ENCODE measurements at places on chromosomes 12 and 14. TPM values are rescaled to one million over a fixed set of nuclear protein-coding genes. Genes with fewer than 3 reads are reported as not detected.

DNA sequence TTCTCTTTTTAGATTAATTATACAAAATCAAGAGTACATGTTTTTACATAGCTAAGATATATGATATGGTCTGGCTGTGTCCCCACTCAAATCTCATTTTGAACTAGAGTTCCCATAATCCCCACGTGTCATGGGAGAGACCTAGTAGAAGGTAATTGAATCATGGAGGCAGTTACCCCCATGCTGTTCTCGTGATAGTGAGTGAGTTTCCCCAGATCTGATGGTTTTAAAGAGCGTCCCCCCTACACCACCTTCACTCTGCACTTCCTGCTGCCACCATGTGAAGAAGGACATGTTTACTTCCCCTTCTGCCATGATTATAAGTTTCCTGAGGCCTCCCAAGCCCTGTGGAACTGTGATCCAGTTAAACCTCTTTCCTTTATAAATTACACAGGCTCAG lies 21.4 kb upstream of the DRAM1 start:
- no peak for DNase-seq

DNA sequence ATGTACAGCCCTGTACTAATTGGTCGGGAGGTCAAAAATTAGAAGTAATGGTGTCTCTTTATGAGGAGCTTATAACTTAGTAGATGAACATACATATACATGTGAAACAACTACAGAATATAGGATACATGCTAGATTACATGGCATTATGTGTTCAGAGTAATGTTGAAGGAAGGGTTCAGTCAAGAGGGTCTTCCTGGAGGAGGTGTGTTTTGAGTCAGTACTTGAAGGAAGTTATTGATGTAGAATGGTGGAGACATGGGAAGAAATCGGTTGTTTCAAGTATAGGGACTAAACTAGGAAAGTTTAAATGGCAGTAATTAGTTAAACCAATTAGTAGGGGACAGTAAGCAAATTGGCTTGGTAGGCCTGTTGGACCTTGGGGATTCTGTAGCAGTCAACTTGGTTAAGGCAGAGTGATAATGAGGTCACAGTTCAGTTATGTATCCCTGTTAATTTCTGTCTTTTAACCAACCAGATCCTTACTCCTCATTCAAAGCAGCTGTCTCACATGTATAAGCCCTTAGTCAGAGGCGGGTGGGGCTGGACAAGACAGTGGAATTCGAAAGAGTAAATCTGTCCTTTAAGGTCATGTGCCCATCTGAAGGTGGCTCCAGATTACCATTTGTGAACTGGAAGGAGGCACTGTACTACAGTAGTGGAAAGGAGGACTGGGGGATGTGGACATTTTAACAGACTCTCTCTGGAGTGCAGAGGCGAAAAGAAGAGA lies 3.5 kb upstream of the ANKRD52 start:
- DNase-seq = peak; percentile 69

DNA sequence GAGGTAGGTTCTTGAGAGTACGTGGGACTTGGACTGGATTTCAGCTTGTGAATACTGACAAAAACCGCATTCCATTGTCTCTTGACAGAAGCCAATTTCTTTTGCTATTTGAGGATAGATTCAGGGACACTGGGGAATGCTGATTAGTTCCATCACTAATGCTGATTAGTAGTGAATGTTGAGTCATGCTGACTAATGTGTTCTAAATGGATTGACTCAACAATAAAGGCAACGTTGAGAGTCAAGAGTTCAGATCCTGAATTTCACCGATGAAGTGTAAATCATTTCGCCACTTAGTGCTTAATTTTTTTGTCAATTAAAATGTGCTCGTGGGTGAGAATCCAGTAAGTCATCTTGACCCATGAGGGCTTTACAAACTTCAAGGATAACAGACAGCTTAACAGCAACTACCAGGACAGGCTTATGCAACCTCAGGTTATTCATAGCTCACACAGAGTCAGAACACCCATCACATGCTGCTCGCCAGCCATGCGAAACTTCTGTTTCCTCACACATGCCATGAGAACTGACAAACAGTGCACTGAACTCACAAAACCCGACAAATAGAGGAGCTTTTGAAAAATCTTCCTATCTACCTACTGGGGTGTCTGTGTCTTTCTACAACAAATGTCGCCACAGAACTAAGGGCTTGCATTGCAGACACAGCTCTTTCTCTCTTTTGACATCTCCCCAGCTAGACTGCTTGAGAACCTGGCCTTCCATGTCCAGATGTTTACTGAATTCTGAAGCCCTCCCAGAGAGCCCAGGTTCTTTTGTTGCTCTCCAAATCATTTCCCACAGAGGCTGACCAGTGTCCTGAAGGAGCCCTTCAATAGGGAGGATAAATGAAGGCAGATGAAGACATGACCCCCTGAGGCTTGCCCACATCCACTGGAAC lies 316.4 kb downstream of the ZFP36L1 start:
- peak; percentile 96 for DNase-seq

DNA sequence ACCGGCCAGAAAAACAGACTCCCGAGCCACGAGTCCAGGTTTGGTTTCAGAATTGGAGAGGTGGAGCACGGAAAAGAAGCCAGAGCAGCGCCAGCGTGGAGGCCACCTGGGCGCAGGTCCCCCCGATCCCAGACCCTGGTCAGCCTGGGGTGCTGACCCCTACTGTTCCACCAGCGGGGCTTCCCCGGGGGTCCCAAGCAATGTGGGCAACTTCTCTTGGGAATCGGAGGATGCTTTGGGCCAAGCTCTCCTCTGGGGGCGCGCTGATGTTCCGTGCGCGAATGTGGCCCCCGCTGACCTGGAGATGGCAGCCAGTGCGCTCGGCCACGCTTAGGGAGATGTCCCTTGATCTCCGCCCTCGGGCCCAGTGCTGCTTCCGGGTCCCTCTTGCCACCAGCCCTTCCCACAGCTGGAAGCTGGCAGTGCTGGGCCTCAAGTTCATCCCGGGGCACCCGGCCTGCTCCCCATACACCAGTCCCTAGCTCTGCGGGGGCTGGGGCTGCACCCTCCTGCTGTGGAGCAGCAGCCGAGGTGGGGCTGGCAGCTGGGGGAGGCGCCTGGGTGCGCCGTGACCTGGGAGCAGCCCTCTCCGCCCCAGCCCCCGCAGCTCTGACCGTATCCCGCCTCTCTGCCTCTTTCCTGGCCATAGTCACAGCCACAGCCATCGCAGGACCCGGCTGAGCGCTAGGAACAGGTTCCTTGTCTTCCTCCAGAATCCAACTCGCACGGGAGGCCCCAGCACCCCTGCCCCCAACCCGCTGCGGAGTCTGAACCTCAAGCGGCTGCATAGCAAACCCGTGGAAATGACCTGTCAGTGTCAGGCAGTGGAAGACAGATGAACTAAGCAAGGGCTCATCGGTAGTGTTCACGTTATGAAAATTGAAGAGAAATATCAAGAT lies 91.2 kb downstream of the RCOR1 start:
- DNase-seq = no peak

DNA sequence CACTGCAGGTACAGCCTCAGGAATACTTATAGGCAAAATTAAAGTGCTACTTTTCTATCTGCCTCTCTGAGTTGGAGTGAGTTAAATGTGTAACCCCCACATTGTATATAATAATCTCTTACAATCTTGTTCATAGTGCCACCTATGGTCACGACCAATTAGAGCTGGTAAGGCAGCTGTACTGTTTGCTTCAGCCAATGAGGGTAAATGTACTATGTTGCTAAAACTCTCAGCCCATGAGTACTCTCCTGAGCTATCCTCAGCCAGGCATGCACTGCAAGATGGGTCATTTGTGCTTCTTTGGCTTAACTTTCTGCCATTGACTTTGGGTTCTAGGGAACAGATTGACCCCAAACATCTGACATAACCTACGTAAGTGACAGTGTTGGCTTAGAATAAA lies 15.0 kb upstream of the MDM2 start:
- DNase-seq = no peak

DNA sequence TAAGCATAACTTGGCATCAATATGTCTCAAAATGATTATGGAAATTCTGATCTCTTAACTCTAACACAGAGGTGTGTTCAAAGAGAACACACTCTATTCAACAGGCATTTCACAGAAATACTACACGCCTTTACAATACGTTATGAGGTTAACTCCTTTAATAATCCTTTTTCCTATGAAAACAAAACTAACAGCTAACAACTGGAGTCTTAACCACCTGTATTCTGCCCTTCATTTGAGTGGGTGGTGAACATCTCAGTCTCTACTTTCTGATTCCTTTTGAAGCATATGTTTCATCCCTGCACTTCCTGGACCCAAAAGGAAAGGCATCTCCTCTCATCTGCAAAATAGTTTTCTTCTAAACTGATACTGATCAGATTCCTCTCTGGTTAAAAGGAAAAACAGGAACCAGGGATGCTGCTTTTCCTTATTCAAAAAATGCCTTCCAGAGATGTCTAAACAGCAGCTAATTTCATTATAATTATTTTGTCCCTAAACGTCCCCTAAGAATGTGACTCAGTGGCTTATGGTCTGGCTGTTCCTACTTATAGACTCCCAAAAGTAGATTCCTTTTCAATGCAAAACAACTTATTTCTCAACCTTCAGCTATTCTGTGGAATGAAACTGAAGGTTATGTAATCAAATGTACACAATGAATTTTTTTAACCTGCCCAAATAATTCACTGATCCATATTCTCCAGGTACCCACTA lies 24.1 kb downstream of the ITPR2 start:
- DNase-seq = no peak

- no peak for DNase-seq
Observed at GRCh38 chr14:91953170-91953985, 5.9 kb upstream of the FBLN5 start.

DNA sequence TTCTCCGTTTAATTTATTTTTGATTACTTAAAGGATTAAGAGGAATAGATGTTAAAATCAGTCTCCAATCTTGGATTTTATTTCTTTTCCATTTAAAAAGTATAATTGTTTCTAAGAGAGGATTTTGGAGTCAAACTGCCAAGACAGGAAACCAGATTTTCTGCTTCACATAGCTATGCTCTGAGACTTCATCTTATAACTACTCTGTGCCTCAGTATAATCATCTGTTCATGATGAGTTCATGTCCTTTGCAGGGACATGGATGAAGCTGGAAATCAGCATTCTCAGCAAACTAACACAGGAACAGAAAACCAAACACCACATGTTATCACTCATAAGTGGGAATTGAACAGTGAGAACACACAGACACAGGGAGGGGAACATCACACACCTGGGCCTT lies 9.0 kb upstream of the TAS2R31 start:
- no peak for DNase-seq

GRCh38 chr12:21819678-21820077 lies 45.2 kb upstream of the KCNJ8 start:
- no peak for DNase-seq

DNA sequence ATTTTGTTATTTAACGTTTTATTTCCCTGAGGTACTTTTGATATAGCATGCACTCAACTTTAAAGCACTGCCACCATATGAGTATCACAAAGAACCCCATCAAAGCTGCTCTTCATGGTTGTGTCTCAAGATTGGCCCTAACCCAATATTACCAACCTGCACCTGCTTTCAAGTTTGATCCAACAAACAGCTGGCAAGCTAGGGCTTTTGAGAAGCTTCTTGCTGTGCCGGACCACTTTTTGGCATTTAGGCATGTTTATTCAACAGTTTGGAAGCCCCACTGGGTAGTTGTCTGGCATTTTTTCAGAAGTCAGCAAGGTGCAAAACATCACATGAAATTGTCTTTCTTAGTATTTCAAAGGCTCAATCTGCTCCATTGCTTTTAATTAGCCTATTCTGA lies 137.2 kb upstream of the PLEKHA5 start:
- DNase-seq = no peak

- no peak for DNase-seq
Observed at GRCh38 chr12:6307529-6307928, 3.0 kb upstream of the PLEKHG6 start.

- peak; percentile 26 for DNase-seq
Observed at GRCh38 chr14:63727231-63727735, 582 bp downstream of the SGPP1 start.

DNA sequence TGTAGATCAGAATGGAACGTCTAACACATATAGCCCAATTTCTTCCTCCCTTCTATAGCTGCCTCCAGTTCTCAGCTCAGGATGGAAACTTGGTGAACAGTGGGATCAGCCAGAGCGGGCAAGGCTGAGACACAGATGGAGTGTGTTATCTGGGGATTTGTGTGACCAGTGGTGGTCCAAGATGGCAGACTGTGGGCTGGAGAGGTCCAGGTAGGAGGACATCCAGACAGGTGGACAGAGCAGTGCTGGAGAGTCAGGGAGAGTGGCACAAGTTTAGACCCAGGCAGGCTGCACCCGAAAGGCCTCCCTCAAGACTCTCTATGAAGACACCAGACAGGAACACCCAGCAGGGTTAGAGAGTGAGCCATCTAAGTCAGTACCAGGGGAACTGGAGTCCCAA lies 116.1 kb upstream of the CPSF6 start:
- DNase-seq = no peak

DNA sequence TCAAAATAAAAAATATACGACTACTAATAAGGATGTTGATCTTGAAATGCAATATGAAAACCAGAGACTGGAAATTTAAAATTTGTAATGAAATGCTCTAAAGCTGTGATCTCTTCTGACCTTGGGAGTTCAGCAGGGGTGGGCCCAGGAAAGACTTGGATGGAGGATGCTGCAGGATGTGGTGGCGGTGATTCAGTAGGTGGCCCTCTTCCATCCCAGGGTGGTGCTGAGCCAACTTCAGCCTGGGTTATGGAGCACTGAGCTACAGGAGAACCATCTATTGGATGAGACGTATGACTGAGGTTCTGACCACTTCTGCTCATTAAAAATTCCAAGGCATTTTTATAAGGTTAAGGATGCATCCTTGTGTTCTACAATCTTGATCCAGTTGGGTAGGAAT lies 6.9 kb upstream of the PDE3A start:
- DNase-seq = no peak

DNA sequence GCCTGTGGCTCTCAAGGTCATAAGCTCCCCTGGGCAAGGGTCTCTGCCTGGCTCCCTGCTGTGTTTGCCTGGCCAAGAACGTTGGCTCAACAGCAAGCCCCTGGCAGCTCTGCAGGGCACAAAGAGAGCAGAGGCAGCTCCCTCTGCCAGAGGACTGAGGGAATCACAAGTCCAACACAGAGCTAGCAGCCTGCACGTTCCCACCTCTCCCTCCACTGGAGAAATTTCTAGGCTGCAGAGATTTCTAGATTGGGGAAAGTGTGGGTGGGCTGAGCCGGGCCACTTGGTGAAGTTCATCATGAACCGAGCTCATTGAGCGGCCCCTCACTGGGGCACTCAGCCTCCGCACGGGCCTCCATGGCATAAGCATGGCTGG lies 19.8 kb downstream of the ZFYVE21 start:
- DNase-seq = no peak

DNA sequence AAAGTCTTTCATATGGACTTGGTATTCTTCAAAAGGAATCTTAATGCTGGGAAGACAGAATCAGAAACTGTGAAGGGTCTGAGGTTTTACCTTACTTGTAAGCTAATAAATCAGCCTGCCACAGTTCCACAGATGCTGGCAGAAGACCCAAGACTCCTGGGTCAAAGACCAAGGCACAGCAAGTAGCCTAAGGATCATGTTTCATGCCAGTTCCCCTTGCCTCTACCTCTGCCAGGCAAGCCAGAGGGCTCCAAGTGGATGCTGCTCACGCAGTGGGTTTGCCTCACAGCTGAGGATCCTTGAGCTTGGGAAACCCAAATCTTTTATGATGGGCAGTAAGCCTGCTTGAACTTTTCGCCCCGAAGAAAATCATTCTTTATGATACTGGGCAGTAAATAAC lies 15.2 kb upstream of the RXYLT1 start:
- no peak for DNase-seq

The TAS2R46 gene
- total RNA-seq = 0.96 TPM

The COCH gene
- total RNA-seq = 0.87 TPM

The ABCC9 gene
- 0.36 TPM for total RNA-seq

The PPP4R4 gene
- total RNA-seq = 6.0 TPM

The TPI1 gene
- 722 TPM for total RNA-seq

The KRT2 gene
- not detected for total RNA-seq

The CRACR2A gene
- 0.96 TPM for total RNA-seq

The RILPL2 gene
- total RNA-seq = 1.4 TPM

The VASH1 gene
- 13.6 TPM for total RNA-seq

The CELA1 gene
- total RNA-seq = not detected

Data from astrocyte (in vitro differentiated cells and primary cell).